Urinary bladder (tissue), 4 donors: ENCODE measurements at places on chromosomes 13 and 19. TPM values are rescaled to one million over a fixed set of nuclear protein-coding genes. Genes with fewer than 3 reads are reported as not detected.

Gene SIGLECL1
- total RNA-seq: not detected

Gene ZNF701
- total RNA-seq: 38.8 TPM

Gene LILRB5
- total RNA-seq: 4.2 TPM

Gene KIR3DL2
- total RNA-seq: not detected
